ENCODE measurements at places on chromosomes 7 and 10. TPM values are rescaled to one million over a fixed set of nuclear protein-coding genes. Genes with fewer than 3 reads are reported as not detected.

DNA sequence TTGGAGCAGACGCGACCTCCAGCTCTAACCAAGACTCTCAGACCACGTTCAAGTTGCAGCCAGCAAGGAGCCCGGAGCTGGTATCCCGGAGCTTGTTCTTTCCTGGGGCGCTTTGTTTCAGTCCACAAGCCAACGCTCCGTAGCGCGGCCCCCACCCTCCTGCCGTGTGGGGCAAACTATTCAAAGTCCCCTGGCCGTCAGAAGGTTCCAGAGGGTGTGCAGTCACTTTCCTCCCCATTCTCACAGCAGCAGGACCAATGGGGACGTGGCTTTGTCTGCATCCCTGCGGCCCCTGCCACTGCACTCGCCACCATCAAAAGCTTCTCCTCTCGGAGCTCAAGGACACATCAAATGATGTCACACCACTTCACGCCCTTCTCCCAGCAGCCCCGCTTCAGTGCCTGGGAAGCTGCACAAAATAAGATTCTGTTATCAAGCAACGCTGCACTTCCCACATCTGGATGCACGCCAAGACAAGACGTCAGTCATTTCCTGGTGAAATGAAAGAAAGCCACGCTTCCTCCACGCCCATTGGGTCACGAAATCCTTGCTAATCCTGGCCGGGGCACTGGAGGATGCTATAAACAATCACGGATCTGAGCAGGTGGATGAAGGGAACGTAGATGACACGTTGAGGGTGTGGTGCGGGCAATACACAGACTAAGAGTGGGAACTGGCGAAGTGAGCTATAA lies 348.2 kb downstream of the PTPRN2 start:
- no peak for DNase-seq
- no peaks in the 10 kb centered on the region for H3K27me3 ChIP-seq
- H3K4me3 ChIP-seq = no peak overlapping the region

The CNNM1 gene
- total RNA-seq = 1.0 TPM

The PAPOLB gene
- 0.04 TPM for total RNA-seq

The LIPN gene
- total RNA-seq = not detected

DNA sequence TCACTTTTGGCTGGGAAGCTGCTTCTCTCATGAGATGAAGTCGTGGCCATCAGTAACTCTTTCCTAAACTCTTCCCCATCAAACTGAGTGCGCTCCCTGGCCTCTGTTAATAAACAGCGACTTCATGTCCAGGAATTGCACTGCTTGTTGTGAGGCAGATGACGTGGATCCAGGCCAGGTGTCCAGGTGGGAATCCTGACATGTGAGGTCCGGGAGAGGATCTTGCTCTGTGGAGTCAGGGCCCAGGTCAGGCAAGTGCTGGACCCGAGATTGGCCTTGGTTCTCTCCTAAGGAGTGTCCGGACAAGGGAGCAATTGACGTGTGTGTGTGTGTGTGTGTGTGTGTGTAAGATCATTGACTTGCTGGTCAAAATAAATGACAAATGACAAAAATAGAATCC lies 362.7 kb downstream of the GLRX3 start:
- H3K36me3 ChIP-seq = no peaks in the 10 kb centered on the region
- H3K27ac ChIP-seq = no peak overlapping the region
- no peaks in the 10 kb centered on the region for H3K4me1 ChIP-seq
- no peak for DNase-seq
- peaks cover 4% of the 10 kb centered on the region for H3K27me3 ChIP-seq

The CYP51A1 gene
- 62.3 TPM for total RNA-seq

GRCh38 chr7:47678641-47679380 lies 96.9 kb upstream of the TNS3 start:
- no peak for DNase-seq
- H3K4me3 ChIP-seq = no peak overlapping the region
- no peaks in the 10 kb centered on the region for H3K4me1 ChIP-seq
- H3K36me3 ChIP-seq = no peaks in the 10 kb centered on the region
- H3K27me3 ChIP-seq = no peaks in the 10 kb centered on the region
- H3K27ac ChIP-seq = no peak overlapping the region

The LRRD1 gene
- not detected for total RNA-seq

DNA sequence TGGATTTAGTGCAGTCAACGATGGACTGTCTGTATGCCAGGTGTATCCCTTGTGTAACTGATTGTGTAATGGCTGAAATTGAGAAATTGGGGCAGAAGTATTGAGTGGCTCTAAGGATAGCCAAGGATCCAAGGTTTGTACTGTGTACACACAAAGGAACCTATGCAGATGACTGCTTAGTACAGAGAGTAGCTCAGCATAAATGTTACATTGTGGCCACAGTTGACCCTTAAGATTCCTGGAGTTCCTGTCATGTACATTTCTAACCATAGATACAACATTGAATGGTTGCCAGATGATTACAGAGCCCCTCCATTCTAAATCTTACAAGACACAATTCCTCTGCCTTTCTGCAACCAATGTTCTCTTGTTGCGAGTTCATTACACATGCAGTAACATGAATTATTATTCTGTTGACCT lies 25.3 kb downstream of the CCDC126 start:
- H3K4me1 ChIP-seq = peaks cover 3% of the 10 kb centered on the region
- no peak for DNase-seq
- no peaks in the 10 kb centered on the region for H3K27me3 ChIP-seq

The ECHDC3 gene
- 2.0 TPM for total RNA-seq

DNA sequence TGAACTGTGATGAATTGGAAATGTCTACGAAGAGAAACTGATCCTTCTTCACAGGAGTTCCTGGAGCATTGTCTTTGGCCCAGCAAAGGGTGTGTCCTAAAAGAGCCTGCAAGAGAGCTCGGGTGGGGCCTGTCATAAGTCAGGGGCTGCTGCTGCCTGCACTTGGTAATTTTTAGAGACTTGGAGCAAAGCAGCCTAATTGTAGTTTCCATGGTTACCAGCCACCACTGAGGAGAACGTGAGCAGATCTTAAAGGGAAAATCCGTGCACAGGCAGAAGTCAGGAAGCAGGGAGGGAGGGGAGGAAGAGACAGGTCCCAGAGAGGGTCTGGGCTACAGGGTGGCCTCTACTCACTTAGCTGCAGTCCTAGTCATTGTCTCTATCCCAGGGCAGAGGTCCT lies 463.6 kb downstream of the PLXNA4 start:
- DNase-seq = no peak
- no peak overlapping the region for H3K27ac ChIP-seq
- H3K4me3 ChIP-seq = no peak overlapping the region
- no peaks in the 10 kb centered on the region for H3K36me3 ChIP-seq
- H3K27me3 ChIP-seq = peaks cover 8% of the 10 kb centered on the region

DNA sequence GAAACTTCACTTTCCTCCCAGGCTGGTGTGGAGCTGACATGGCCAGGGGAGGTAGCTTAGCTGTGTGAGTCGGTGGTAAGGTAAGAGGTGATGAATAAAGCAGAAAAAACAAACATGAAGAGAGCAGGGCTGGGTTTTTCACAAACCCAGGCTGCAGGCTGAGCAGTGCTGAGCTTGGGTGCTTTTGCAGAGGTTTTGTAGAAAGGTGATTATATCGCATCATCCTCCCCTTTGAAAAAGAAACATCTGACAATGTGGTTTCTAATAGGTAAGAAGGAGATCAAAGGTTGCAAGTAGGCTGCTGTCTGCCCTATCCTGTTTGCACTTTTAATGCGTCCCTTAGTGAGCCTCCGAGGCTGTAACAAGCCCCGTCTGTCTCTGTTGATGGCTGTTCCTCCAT lies 69.6 kb upstream of the GRM8 start:
- H3K4me3 ChIP-seq = no peak overlapping the region
- peaks cover 12% of the 10 kb centered on the region for H3K4me1 ChIP-seq
- no peaks in the 10 kb centered on the region for H3K36me3 ChIP-seq
- DNase-seq = no peak

DNA sequence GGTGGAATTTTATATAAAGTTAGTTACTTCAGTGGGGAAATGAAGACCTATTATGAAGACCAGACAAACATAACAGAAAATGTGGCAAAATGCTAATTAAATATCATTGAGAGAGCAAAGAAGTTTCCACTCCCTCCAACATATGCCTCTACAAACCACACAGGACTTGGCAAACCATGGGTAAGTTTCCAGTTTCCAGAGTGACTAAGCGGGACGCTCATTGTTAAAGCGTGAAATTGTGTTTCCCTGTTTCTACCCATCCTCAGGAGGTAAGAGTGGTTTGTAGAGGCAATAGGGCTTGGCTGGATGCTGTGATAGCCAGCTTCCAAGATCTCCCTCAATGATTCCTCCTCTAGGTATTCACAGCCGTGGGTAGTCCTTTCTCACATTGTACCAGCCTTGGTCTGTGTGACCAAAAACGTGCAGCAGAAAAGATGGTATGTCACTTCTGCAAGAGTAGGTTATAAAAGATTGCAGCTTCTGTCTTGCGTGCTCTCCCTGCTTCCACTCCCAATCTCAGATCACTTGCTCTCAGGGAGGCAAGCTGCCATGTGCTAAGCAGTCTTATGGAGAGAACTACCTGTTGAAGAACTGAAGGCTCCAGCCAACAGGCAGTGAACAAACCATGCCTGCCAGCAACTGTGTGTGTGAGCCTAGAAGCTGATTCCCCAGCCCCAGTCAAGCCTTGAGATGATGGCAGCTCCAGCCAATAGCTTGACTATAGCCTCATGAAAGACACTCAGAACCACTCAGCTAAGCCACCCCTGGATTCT lies 35.7 kb downstream of the CBX3 start:
- no peaks in the 10 kb centered on the region for H3K27me3 ChIP-seq
- no peak overlapping the region for H3K4me3 ChIP-seq
- DNase-seq = no peak
- H3K4me1 ChIP-seq = peaks cover 4% of the 10 kb centered on the region
- no peak overlapping the region for H3K27ac ChIP-seq

- no peaks in the 10 kb centered on the region for H3K27me3 ChIP-seq
- H3K36me3 ChIP-seq = no peaks in the 10 kb centered on the region
- H3K27ac ChIP-seq = no peak overlapping the region
- no peaks in the 10 kb centered on the region for H3K4me1 ChIP-seq
- DNase-seq = no peak
These were observed 123.2 kb upstream of the UNC5B start for GRCh38 chr10:71089162-71089561.

DNA sequence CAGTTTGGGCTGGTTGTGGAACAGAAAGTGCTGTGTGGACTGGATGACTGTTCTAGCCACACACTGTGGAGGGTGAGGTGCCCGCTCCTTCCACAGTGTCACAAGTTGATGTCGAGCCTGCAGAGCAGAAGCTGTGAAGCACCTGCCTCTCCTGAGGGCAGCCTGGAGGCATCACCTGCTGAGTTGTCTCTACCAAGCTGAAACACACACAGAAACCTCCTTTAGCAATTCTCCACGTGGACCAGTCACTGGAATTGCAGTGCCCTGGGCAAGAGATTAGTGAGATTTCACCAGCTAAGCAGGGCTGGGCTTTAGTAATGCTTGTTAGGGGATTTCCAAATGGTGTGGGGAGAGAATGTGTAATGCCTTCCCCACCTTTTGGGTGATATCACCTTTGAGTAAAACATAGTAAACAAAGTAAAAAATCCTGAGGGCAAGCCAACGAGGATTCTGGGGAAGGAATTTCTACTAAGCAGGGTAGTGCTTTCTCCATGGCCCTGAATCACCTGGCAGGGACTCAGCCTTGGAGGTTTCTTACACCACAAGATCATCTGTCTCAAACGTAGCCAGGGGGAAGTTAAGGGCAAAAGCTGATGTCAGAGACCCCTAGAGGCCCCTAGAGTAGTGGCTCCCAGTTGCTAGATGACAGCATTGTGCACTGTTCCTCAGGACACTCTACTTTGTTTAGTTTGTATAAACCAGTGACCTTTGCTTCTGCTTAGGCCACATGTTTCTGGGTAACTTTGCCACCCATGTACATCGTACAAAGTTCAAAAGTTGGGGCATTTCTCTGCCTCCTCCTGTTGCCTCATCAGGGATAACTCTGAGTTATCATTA lies 233.1 kb upstream of the IGFBP3 start:
- H3K4me1 ChIP-seq = peaks cover 2% of the 10 kb centered on the region
- H3K27me3 ChIP-seq = no peaks in the 10 kb centered on the region
- no peak overlapping the region for H3K4me3 ChIP-seq
- DNase-seq = no peak
